ENCODE measurements at places on chromosomes 7 and 10.

DNA sequence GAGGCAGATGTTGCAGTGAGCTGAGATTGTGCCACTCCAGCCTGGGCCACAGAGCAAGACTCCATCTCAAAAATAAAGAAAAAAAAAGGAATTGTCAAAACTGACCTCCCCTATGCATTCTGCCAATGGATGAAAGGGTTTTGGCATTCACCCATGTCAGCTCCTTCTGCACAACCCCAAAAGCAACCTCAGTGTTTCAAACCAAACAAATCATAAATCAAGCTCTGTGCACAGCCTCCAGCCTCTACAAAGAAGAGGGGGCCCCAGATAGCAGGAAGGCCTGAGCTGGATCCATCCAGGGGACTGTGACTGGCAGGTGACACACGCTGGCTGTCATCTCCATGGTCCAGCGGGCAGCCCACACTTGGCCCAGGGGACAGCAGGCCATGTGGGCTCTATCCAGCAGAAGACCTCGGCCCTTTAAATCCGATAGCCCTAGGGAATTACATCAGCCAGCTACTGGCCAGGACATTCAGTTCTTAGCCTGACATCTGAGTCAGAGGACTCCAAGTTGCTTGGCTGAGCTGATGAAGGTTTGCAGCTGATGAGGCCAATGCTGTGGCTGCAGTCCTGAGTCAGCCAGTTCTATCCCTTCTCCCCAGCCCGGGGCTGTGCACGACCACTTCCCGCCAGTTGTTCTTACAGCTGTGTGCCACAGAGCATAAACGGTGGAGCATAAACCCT is 52.0 kb upstream of the FIGNL1 start:
- DNase-seq, result no peak

GRCh38 chr7:18212308-18212707 is 184.7 kb upstream of the PRPS1L1 start:
- DNase-seq, result no peak

DNA sequence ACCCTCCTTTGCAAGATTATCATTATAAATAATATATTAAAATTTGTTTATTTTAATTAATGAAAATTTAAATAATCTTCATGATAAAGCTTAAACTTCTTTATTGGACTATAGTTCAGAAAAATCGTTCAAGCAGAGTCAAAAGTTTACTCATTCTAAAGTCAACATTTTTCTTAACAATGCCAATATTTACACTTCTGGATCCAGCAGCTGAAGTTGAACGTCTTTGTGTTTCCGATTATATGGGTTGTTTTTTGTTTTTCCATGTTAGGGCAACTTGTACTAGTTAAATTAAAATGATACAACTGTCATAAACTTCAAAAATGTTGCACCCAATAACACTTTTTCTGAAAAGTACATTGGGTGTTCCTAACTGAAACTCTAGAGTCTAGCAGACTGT is 43.8 kb downstream of the GRB10 start:
- DNase-seq, result no peak

- no peak for DNase-seq
Measured at GRCh38 chr7:5773661-5774086, 7.8 kb downstream of the RNF216 start.

DNA sequence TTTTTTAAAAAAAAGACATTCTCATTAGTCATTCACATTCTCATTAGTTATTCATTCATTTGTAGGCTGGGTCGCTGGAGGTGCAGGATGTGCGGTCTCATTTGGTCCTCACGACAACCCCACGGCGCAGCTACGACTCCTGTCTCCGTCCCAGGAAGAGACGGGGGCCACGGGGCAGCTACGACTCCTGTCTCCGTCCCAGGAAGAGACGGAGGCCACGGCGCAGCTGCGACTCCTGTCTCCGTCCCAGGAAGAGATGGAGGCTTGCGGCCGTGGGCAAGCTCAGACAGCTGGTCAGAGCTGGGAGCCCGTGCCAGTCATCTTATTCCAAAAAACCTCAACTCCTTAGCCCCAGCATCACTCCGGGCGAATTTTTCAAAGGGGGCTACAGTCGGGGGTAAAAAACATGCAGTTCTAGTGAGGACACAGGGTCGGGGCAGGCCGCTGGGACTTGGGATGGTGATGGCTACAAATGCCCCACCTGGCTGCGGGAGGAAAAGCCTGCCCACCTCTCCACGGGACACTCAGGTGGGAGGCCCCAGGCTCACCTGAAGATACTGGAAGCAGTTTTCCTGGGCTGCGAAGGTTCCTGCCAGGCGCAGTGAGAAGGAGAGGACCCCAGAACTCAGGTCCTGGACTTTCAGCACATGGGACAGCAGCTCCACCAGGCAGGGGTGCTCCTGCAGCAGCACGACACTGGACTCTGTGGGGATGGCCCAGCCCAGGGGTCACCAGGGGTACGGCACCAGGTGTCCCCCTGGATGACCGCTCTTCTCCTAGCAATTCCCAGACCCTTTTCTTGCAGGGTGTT is 8.3 kb downstream of the BRAT1 start:
- DNase-seq, result no peak

Data from T-helper 2 cell (primary cell).